ENCODE measurements at places on chromosomes 2 and 18.

DNA sequence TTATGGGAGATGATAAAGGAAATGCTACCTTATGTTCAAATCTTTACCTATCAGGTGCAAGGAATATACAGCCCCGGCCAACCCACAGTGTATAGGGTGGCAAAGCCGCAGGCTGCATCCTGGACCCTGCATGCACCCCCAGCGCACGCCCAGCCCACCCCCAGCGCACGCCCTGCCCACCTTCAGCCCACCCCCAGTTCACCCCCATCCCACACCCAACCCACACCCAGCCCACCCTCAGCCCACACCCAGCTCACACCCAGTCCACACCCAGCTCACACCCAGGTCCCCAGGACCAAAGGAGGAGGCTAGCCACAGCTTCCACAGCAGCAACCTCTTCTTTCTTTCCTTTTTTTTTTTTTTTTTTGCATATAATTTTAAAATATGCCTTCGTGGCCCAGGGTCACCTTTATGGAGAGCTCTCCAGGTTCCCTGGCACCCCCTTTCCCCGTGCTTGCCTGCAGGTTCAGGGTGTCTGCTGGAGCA is 120.9 kb downstream of the PTGR3 start:
- no peak for DNase-seq

DNA sequence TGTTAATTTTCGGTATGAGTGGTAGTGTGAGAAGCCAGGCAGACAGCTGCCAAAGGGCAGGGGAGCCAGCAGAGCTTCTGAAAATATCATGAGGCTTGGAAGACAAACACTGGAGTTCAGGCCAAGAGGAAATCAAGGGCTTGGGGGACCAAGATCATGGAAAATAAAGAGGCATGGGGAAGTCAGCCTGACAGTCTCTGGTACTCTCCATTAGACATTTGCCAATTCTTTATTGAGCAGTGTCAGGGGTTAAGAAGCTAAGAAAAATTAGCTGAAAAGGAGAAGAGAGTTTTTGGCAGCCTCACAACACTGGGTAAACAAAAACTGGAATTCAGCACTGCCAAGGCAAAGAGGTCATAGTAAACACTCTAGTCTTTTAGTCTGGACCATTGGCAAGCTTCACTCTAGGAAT is 612.7 kb downstream of the EPHA4 start:
- no peak for DNase-seq

DNA sequence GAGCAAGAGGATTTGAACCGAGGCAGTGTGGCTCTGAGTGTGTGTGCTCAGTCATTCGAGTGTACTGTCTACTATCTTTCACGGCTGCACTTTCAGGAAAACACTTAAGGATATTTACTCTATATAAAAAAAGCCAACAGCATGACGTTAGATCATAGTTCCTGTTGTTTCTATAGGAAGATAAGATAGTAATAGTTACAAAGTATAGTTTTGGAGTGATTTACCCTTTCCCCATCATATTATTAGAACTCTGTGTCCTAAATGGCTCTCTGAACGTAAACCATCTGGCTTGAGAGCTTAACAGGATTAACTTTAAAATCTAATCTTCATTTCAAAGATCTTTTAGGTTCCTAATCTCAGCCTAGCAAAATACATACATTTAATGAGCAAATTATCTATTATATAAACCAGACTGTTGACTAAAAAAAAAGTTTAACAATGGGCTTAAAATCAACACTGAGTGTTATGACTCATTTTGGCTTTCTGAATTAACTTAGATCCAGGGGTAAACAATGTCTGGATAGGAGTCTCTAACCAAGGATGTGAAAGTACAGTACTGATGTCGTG is 150.3 kb upstream of the DNMT3A start:
- no peak for DNase-seq

GRCh38 chr18:63247506-63247905 is 72.1 kb downstream of the BCL2 start:
- no peak for DNase-seq

GRCh38 chr2:110755491-110756078 is 23.2 kb downstream of the ACOXL start:
- DNase-seq: no peak

Data from Right ventricle myocardium inferior (tissue), 1 donor.